ENCODE measurements at places on chromosomes 1 and 21.
A peak's percentile ranks its signal among the peaks of the same experiment; 100 is the strongest.

DNA sequence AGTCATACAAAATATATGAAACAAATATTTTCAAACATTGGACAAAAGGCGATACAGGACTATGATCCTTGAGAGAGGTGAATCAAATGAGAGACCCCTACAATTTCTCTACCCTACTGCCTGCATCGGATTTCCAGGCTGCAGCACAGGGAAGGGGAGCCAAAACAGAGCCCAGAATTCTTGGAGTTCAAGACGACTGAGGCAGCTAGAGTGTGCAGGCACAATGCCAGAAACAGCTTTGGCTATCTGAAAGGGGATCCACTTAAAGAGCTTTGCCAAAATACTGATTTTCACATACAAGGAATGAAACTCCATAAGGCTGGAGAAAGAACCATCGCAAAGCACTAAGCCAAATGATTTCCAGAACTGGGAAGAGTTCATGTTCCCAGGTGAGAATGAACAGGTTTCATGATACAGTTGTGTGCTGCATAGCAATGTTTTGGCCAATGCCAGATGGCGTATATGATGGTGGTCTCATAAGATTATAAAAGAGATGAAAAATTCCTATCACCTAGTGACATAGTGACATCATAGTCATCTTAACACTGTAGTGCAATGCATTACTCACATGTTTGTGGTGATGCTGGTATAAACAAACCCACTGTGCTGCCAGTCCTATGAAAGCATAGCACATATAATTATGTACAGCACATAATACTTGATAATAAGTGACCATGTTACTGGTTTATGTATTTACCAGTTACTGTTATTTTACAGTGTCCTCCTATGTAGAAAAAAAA is 77.5 kb downstream of the KCND3 start:
- no peak for DNase-seq

DNA sequence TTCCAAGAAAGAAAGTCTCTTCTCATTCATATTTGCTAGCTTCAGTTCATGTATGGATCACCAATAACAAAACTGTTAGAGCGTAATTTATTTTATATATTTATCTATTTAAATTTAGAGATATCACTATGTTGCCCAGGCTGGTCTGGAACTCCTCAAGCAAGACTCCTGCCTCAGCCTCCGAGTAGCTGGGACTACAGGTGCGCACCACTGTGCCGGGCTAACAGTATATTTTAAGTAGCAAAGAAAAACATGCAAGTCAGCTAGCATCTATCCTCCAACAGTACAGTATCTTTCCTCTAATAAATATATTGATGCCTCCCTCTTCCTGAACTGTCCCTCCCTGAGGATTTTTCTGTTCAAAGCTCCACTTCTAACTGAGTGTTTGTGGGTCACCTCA is 21.5 kb downstream of the INPP5B start:
- DNase-seq: no peak

- no peak for DNase-seq
These were observed 180.7 kb upstream of the SGIP1 start for GRCh38 chr1:66353257-66353656.

- DNase-seq: peak; percentile 15
These were observed 178.1 kb upstream of the RUNX1 start for GRCh38 chr21:35226968-35227744.

GRCh38 chr1:20555025-20555757 is 2.8 kb downstream of the FAM43B start:
- DNase-seq: no peak

DNA sequence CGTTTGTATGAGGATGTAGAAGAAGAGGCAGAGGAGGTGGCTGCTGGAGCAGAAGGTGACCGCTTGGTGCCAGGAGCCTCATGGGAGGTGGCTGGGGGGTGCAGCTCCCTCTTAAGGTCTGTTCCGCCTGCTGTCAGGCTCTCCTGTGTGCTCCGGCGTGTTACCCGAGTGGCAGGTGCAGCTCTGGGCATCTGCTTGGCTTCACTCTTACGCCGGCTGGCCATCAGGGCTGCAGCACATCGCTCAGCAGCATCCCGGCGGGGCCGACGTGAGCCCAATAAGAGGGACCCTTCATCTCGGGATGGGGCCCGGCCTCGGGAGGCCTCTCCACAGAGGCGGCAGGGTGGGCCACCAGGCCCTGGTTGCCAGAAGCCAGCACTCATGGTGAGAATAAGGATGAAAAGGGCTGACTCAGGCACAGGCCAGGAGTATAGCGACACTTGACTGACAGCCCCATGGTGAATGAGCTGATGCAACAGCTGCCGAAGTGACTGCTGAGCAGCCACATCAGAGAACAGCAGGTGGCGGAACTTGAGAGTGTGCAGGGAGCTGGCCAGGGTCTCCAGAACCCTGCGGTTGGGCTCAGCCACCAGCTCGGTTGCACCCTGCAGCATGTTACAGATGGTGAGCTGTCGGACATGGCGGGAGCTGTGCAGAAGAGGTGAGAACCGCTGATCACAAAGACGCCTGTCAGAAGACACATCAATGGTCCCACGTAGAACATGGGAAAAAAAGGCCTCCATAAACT is 17.5 kb downstream of the LRRC41 start:
- peak; percentile 21 for DNase-seq

- no peak for DNase-seq
These were observed 248.0 kb downstream of the RHOU start for GRCh38 chr1:228983231-228983660.
